ENCODE measurements at places on chromosomes 3 and 15.

DNA sequence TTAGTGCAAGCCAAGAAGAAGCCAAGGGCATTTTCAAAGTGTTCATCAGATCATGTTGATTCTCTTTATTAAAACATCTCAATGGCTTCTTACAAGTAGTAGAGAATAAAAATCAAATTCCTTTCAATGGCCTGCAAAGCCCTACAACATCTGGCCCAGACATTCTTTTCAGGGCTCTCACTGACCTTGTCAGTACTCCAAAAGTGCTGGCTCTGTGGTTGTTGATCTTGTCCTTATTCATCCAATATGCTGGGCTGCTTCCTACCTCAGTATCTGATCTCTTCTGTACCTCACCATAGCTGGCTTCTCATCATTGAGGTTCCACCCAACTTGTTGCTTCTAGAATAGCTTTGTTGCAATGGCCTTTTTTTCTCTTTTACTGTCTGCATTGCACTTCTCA is 74.0 kb upstream of the SAMMSON start:
- no peak for DNase-seq

GRCh38 chr15:78092261-78093041 is at the start of gene SH2D7:
SH2D7 (plus strand) TSS chr15:78092561; CDS start chr15:78092585, 24 bp downstream.
- DNase-seq = no peak

GRCh38 chr15:35013370-35013769 is 25.3 kb upstream of the ZNF770 start:
- DNase-seq = no peak

GRCh38 chr3:4447295-4447999 is 19.6 kb downstream of the SUMF1 start:
- DNase-seq = no peak

GRCh38 chr15:99303907-99304306 is 52.6 kb downstream of the LRRC28 start:
- DNase-seq = no peak

Measured in activated CD4-positive, alpha-beta T cell treated with anti-CD3 and anti-CD28 coated beads, Interleukin-2, amount 50 U/mL, for 24 hours (primary cell).